ENCODE measurements at places on chromosomes 2 and 18.

GRCh38 chr2:19352946-19353720, 5.3 kb downstream of the OSR1 start:
- no peak for DNase-seq

GRCh38 chr2:75491129-75491753, 69.5 kb downstream of the EVA1A start:
- DNase-seq = no peak

DNA sequence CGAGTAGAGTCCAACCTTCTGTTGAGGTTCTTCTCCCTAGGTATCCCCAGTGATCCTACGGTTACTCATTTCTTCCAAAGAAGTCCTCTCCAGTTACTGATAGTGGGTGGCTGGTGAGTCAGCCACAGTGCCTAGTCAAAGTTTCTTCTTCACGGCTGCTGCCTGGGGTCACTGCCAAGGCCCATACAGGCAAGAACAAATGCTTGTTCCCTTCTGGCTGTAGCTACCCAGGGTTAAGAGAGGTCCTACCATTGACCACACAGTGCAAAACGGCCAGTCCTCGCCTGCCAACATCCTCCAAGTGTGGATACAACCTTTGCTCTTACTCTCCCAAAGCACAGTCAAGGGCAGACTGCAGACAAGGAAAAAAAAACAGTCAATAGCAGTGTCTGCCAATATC, 2.9 kb upstream of the PTPN4 start:
- DNase-seq = peak; percentile 20

DNA sequence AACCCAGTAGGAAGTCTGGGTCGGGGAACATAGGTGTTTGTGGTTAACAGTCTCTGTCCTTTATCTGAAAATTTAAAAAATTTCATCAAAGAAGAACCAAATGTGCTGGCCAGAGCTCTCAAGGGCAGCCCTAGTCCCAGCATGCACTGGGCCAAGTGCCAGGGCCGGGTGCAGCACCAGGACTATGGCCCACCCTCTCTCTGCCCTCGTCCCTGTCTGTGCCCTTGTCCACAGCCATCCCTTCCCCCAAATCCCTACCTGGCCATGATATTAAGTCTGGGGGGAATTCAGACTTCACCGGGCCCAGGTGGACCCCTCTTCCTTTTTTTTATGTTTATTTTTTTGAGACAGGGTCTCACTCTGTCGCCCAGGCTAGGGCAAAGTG, 14.4 kb upstream of the ZFP36L2 start:
- DNase-seq = no peak

GRCh38 chr2:69495008-69495407, 57.8 kb upstream of the NFU1 start:
- DNase-seq = no peak

DNA sequence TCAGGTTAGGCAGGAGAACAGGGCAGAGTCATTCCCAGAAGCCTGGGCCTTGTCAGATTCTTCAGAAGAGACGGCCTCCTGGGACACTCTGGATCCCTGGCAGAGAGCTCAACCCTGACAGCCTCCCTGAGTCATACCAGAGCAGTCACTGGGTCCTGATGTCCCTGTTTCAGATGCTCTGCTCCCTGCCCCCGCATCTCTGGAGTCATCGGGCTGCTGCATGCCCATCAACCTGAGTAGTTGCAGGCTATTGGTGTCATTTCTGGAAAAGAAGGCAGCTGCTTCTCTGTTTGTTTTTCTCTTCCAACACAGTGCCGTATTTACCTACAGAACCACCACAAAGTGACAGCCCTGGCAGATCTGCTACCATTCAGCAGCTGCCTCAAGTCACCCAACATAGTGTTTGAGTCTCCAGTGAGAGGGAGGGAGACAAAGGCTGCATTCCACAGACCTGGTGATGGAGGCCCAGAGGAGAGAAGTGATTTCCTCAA, 145.1 kb downstream of the B3GNT2 start:
- DNase-seq = no peak

DNA sequence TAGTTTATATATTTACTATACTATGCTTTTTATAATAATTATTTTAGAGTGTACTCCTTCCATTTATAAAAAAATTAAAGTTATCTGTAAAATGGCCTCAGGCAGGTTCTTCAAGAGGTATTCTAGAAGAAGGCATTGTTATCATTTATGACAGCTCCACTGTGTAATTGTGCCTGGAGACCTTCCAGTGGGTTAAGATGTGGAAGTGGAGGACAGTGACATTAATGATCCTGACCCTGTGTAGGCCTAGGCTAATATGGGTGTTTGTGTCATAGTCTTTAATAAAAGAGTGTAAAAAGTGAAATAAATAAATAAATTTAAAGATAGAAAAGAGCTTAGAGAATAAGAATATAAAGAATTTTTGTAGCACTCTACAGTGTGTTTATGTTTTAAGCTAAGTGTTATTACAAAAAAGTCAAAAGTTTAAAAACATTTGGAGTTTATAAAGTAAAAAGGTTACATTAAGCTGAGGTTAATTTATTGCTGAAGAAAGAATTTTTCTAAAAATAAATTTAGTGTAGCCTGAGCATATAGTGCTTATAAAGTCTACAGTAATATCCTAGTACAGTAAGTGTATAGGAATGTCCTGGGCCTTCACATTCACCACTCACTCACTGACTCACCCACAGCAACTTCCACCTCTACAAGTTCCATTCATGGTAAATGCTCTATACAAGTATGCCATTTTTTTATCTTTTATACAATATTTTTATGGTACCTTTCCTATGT, 190.0 kb upstream of the SESTD1 start:
- DNase-seq = no peak

DNA sequence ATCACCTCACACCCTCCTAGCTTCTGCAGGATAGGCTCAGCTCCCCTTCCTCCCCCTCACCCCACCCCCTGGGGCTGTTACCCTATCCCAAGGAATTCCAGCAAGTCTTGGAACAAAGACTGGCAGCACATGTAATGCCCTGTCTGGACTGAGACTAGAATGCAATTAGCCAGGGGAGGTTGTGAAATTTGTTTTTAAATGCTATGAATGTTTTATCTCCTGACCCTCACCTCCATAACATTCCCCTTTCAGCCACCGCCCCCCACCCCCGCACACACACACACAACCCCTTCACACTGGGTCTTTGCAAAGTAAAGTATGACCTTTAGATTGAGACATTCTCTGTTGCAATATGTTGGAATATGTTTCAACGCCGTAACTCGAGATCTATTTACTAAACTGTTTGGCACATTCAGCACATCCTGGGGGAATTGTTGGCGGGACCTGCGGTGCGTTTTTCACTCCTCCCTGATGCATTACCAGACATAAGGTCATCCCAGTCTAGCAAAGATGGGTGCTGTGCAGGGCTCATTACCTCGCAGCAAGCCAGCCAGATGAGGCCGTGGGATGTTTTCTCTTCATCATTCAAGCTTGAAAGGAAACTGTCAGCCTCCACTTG, 290.7 kb upstream of the SLC14A2 start:
- no peak for DNase-seq

GRCh38 chr2:215602997-215603396, 167.1 kb upstream of the FN1 start:
- no peak for DNase-seq

GRCh38 chr2:44170311-44170717, 1.6 kb downstream of the PPM1B start:
- no peak for DNase-seq

GRCh38 chr18:70622622-70623419, 334.0 kb downstream of the SOCS6 start:
- no peak for DNase-seq

DNA sequence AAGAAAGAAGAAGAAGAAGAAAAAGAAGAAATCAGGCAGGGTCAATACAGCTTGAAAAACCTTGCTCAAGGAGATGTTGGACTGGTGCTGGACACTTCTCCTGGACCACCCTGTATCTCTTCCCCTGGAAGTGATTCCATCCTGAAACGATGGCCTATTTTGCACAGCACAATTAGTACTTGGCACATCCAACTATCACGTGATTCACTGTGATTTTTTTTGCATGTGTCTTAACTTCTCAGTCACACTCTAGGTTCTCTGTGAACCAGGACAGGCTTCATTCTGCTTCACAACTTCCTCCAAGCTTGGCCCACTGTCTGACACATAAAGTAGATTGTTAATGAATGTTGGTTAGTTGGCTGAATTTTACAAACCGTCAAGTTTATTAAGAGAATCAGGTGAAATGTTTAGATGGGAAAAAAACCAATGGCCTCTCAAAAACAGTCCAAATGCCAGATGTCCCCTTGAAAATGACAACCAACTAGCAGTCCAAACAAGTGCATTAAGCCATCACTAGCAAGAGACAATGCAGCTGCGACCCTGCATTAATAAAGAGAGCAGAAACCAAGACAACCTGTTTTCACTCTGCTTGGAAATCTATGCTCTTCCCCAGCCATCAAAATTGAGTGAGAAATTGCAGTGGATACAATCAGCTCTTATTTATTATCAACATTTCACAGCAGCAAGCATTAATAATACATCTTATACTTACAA, 300.0 kb upstream of the CHAC2 start:
- DNase-seq = no peak

- no peak for DNase-seq
Observed at GRCh38 chr18:79164706-79165105, 95.5 kb downstream of the ATP9B start.

- DNase-seq = no peak
Observed at GRCh38 chr18:22136395-22136794, 33.0 kb upstream of the GATA6 start.

DNA sequence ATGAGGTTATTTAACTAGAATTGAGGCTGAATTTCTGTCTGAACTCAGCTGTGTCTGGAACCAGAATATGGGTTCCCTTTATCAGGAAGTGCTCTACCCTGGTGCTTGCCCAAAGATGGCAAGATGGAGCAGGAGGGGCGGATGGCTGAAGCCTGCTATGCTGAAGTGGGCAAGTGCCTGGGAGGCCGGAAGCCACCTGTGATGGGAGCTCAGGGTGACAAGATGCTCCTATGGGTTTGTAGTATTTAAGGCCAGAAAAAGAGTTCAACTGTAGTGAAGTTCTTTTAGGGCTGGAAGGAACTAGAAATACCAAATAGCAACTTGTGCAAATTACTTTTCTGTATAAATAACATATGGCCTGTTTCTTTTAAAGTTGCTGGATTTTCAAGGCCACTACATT, 808.9 kb upstream of the RAB6C start:
- DNase-seq = no peak

DNA sequence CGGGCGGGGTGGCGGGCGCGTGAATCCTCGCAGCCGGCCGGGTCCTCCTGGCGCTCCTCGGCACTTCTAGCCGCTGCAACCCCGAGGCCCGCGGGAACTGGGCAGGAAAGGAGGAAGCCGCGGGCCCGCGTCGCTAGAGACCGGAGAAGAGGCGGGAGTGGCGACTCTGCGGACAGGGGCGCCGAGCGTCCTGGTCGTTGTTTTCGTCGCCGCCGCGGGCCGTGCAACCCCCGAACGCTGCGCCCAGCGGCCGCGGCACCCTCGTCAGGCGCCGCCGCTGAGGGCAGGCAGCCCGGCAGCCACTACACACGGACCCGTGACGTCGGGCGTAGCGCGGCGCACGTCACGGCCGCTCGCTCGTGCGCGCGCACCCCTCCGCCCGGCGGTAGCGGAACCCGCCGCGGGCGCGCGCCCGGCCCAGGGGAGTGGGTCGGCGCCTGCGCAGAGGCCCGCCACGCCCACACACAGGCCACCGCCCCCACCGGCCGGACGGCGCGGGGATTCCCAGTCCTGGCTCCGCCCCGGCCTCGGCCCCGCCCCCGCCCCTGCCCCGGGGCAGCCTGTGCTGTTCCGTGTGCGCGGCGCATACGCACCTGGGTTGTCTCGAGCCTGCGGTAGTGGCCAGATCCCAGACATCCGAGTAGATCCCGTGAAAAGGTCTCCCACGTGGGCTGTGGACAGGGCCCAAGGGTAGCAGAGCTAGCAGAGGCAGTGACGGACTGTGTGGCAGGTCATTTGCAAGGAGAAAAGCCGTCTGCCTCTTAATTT, at the start of gene MAP3K2:
Gene MAP3K2, minus strand, starts transcription at position 321 of the 768 bp plus-strand sequence. CDS start 44,846 bp downstream, outside the sequence.
- peak; percentile 89 for DNase-seq

- DNase-seq = no peak
Observed at GRCh38 chr18:33239298-33239697, 201.2 kb downstream of the CCDC178 start.

GRCh38 chr2:223221139-223221835, 169.3 kb downstream of the KCNE4 start:
- DNase-seq = no peak
